ENCODE measurements at places on chromosomes 6 and 20. TPM values are rescaled to one million over a fixed set of nuclear protein-coding genes. Genes with fewer than 3 reads are reported as not detected.

The HSPA12B gene
- total RNA-seq, result not detected

The CNR1 gene
- total RNA-seq, result not detected

The LST1 gene
- total RNA-seq, result 71.6 TPM

The ZFP64 gene
- 11.5 TPM for total RNA-seq

DNA sequence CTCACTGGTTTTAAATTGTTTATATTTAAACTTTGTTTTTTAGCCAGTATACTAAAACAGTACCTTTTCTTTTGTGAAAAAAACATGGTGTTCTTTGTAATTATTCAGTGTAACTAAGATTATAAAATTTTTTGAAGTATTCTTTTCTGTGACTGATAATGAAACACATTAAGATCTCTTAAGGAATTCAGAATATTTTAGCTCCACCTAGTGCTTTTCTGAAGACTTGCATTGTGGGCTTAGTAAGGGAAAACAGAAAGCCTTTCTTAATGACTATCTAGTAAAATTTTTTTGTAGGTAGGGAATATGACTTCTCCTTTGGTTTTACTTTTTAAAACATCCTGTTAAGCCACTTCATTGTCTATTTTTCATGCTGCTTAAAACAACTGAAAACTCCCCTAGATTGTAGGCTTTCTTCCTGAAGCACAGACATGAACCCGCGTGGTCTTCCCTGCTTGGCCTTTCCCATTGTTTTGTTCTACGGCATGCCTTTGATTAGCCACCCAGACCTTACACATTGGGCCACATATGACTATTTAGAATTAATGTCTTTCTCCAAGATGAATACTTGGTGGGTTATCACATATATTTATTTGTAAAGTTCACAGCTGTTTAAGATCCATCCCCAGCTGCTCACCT, 72.1 kb downstream of the AFDN start:
- H3K4me3 ChIP-seq, result no peak overlapping the region
- H3K27ac ChIP-seq, result no peak overlapping the region
- peaks cover 1% of the 10 kb centered on the region for H3K36me3 ChIP-seq
- no peaks in the 10 kb centered on the region for H3K27me3 ChIP-seq
- no peaks in the 10 kb centered on the region for H3K4me1 ChIP-seq

GRCh38 chr6:125745281-125746018, 4.0 kb upstream of the HEY2 start:
- H3K27me3 ChIP-seq, result peaks cover 71% of the 10 kb centered on the region
- peaks cover 32% of the 10 kb centered on the region for H3K4me1 ChIP-seq
- H3K4me3 ChIP-seq, result no peak overlapping the region
- DNase-seq, result no peak

GRCh38 chr20:53676987-53677386, 83.3 kb upstream of the ZNF217 start:
- DNase-seq, result no peak
- no peaks in the 10 kb centered on the region for H3K36me3 ChIP-seq
- peaks cover 13% of the 10 kb centered on the region for H3K4me1 ChIP-seq
- no peaks in the 10 kb centered on the region for H3K27me3 ChIP-seq
- no peak overlapping the region for H3K27ac ChIP-seq

DNA sequence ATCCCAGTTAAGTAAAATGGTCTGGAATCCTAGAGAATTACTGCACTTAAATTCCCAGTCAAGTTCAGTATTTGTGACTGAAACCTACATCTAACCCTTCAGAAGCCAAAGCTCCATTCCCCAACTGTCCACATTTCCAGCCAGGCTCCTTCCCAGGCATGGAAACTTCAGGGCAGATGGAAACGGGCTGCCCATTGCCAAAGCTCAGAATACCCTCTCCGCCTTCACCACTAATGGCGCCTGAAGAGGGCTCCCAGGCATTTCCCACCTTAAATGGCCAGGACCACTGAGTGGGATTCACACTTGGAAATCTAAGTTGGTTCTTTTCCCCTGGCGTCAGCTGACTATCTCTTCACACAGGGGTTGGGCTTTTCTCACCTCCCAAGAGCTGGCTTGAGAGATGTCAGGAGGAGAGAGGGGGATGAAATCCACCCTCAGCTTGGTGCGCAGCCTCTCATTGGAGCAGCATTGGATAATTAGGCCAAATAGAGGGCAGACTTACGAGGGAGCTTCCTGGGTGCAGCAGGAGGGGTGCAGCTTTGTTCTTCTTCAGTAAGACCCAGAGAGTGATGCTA, 82.9 kb downstream of the ANKRD60 start:
- H3K4me1 ChIP-seq, result no peaks in the 10 kb centered on the region
- H3K27me3 ChIP-seq, result peaks cover 28% of the 10 kb centered on the region
- no peak for DNase-seq
- no peak overlapping the region for H3K27ac ChIP-seq
- H3K4me3 ChIP-seq, result no peak overlapping the region

DNA sequence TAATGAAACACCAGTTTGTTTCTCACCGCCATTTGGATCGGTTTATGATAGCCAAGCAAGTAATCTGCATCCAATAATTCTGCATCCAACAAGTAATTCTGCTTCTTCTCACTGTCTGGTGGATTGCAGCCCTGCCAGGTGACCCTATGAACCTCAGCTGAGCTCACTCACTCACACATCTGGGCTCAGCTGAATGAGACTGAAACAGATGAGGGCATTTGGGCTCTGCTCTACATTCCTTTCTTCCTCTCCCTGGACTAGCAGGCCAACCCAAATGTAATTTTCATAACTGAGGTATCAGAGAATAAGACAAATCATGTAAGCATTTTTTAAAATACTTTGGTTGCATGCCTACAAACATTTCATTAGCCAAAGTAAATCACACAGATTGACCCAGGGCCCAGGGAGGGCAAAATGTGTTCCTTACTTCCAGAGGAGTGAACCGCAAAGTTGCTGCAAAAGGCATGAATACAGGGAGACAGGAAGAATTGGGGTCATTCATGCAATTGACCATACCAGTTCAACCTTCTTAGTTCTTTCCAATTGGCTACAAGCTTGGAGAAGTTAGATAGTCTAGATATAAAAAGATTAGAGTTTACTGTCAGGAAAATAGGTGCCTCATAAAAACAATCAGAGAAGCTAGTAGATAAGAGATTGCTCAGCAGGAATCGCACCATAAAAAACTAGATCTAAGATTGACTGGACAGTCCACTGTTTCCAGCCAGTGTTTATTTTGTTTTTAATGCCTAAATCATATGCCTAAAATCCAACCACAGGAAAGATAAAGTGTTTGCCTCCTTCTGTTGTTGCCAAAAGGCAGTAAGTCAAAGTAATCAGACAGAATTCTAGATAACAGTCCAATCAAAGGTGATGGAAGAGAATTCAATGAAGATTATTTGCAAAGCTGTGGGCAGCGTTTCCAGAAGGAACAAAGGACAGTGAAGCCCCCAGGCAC, 43.7 kb downstream of the CBLN4 start:
- no peaks in the 10 kb centered on the region for H3K27me3 ChIP-seq
- DNase-seq, result no peak
- no peaks in the 10 kb centered on the region for H3K36me3 ChIP-seq
- H3K4me3 ChIP-seq, result no peak overlapping the region

DNA sequence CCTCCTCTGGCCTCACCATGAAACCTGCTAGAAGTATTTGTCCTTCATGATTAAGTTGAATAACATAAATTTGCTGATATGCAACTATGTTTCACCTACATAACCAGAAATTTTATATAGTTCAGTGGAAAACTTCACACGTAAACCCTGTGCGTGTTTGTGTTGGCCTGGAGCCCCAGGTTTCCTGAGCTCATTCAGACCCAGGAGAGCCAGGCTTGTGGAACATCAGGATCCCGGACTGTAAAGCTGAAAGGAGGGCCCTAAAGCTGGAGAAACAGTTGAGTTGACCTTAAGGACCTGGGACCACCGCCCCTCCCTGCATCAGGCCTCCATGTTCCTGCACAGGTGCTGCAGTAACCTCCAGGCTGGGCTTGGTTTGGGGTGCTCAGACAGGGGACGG, 3.1 kb upstream of the SPATS1 start:
- H3K4me1 ChIP-seq, result peaks cover 4% of the 10 kb centered on the region
- H3K27ac ChIP-seq, result no peak overlapping the region
- H3K36me3 ChIP-seq, result no peaks in the 10 kb centered on the region
- peaks cover 46% of the 10 kb centered on the region for H3K27me3 ChIP-seq
- no peak overlapping the region for H3K4me3 ChIP-seq

DNA sequence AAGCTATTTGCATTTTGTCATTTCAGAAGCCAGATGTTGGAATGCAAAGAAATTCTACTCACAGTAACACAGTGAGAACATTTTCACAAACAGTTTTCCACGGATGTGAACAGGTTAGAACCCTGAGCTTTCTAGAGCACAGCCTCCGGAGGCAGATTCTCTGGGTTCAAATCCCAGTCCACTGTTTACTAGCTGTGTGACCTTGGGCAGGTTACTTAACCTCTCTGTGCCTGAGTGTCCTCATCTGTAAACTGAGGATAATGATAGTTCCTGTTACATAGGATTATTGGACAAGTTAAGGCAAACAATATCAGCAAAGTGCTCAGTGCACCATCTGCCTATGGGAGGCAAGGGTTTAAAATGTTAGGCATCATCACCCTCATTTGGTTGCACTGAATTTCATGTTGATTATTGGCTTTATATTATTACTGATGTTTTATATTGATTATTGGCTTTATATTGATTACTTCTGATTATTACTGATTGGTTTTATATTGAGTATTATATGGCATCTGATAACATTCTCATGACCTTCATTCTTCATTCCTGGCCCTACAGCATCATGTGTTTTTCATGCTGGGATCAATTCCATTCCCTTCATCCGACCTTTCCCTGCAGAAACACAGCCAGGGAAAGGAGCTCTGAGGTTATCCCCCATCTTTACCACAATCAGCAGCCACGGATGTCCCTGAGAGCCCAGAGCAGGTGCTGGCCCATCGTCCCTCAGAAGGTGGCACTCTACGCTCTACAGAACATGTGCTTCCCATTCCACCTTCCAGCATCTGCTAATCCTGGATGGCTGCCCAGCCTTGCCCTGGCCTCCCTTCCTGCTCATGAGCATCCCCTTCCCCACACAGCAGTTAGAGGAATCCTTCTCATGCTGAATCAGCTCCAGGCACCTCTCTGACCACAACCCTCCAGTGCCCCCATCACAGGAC, 283.1 kb downstream of the PREX1 start:
- no peaks in the 10 kb centered on the region for H3K4me1 ChIP-seq
- no peak overlapping the region for H3K27ac ChIP-seq
- no peaks in the 10 kb centered on the region for H3K36me3 ChIP-seq
- peaks cover 15% of the 10 kb centered on the region for H3K27me3 ChIP-seq

All from activated CD8-positive, alpha-beta memory T cell treated with anti-CD3 and anti-CD28 coated beads, Interleukin-2, amount 10 ng/mL, durations not matched to agents 7 days and 5 days (primary cell).